Breast epithelium (tissue), 4 donors: ENCODE measurements at places on chromosomes 2 and 18.

DNA sequence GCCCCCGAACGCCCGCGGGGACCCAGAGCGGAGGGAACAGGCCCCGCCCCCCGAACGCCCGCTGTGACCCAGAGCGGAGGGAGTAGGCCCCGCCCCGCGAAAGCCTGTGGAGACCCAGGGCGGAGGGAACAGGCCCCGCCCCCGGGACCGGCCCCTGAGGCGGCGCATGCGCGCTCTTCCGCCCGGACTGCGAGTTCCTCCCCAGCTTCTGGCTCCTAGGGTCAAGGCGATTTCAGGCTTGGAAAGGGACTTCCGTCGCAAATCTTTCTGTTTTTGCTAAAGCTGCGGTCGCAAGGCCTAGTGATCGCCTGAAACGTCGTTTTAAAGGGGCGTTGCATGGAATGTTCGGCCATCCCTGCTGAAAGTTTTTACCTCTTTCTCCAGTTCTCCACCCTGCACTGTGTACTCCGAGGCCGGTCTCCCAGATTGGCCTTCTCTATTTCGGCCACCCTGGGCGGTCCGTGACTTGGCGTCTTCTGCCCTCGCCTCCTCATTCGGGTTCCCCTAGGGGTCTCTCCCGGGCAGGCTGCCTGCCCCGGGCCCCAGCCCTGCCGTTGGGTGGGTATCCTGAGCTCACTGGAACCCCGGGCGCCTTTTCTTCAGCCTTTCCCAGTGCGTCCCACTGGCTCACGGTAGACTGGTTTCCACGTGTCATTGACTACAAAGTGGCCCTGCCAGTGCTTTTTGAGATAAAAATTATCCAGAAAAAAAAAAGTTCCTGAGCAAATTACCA lies 372 bp upstream of the WDSUB1 start:
- peak; percentile 98 for DNase-seq
- H3K27me3 ChIP-seq, result no peaks in the 10 kb centered on the region
- no peaks in the 10 kb centered on the region for H3K36me3 ChIP-seq
- H3K27ac ChIP-seq, result peak overlapping the region; percentile 95
- peak overlapping the region; percentile 81 for H3K4me3 ChIP-seq

DNA sequence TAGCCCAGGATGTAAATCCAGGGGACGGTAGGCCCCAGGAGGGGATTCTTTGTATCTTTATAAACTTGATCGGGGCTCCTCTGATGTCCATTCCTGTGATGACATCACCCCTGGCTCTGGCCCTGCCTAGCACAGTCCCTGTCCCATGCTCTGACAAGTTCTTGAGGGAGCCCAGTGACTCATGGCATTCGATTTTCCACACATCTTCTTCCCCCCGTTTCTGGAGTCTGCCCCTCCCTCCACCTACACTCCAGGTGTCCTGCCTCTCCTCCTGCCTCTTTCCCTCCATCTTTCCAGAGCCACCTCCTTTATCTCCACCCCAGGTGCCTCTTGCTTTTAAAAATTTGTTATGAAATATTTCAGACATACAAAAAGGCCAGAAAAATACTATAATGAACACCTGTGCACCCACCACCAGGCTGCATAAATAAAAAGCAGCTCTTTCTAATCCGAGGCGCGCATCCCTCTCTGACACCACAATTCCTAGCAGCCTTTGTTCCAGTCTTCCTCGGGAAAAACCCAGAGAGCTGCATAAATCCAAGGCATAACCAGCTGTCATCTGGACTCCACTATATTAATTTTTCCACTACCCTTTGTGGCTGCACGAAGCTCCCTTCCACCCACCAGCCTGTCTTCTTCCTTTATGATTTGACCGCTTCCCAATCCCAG lies 207.7 kb downstream of the ZBTB7C start:
- no peaks in the 10 kb centered on the region for H3K27me3 ChIP-seq
- no peaks in the 10 kb centered on the region for H3K4me1 ChIP-seq
- H3K27ac ChIP-seq, result no peak overlapping the region

- H3K27me3 ChIP-seq, result no peaks in the 10 kb centered on the region
- no peaks in the 10 kb centered on the region for H3K4me1 ChIP-seq
- no peak overlapping the region for H3K4me3 ChIP-seq
- no peak overlapping the region for H3K27ac ChIP-seq
- no peak for DNase-seq
- H3K36me3 ChIP-seq, result no peaks in the 10 kb centered on the region
These were observed 10.7 kb upstream of the IAH1 start for GRCh38 chr2:9463698-9464034.

GRCh38 chr2:125696560-125696959 lies 959.4 kb upstream of the GYPC start:
- no peak overlapping the region for H3K4me3 ChIP-seq
- H3K27me3 ChIP-seq, result no peaks in the 10 kb centered on the region
- H3K36me3 ChIP-seq, result no peaks in the 10 kb centered on the region
- peak; percentile 59 for DNase-seq
- no peaks in the 10 kb centered on the region for H3K4me1 ChIP-seq

DNA sequence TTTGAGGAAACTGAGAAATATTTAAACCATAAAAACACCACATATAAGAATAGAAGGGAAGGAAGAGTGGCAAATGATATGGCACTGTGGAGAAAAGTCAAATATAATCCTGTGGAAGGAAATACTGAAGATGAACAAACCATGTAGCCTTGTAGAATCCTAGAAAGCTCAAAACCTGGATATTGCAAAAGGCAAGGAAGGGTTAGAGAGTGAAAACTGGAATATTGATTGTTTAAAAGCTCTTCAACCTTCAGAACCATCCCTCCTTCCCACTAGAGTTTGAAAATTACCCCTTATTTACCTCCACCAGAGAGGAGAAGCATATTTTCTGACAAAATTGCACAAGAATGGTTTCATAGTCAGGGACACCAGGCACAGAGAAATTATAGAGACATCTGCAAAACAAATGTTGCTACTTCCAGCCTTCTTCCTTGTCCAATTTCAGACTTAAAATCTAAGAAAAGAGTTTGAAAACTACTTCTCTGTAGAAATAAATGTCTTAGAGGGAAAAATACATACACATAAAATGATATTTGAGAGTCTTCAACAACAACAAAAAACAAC lies 48.0 kb downstream of the ANTXR1 start:
- no peak for DNase-seq
- no peaks in the 10 kb centered on the region for H3K4me1 ChIP-seq
- no peaks in the 10 kb centered on the region for H3K27me3 ChIP-seq
- H3K36me3 ChIP-seq, result no peaks in the 10 kb centered on the region

DNA sequence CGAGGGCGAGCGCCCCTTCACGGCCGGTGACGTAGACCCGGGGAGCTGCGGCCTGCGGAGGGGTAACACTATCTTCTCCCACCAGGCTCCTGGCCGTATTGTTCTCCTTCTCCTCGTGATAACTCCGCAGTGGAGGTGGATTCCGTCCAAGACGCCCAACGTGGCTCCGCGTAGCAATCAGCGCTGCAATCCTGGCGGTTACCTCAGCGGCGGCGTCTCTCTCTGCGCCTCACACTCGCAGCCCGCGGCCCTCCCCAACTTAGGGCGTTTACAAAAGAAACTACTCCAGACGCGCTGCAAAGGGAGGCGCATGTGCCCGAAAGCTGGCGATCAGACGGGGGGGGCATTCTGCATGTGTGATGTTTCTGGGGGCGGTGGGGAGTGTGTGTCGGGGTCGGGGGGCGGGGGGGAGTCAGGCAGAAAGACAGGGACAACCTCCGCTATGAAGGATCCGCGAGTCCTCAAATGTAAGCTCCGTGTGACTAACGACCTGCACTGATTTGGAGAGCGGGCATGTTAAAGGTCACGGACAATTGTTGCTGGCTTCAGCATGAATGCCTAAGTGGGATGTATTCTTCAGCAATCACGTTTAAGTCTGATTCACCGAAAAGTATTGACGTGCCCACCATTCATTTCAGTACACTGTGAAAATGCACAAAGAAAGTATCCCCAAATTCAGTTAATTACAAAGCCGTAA lies 1.3 kb upstream of the ZNF516 start:
- peak overlapping the region; percentile 72 for H3K4me3 ChIP-seq
- no peaks in the 10 kb centered on the region for H3K4me1 ChIP-seq
- DNase-seq, result no peak
- no peaks in the 10 kb centered on the region for H3K27me3 ChIP-seq

- no peak overlapping the region for H3K4me3 ChIP-seq
- DNase-seq, result no peak
- H3K4me1 ChIP-seq, result no peaks in the 10 kb centered on the region
- H3K27ac ChIP-seq, result no peak overlapping the region
- H3K36me3 ChIP-seq, result no peaks in the 10 kb centered on the region
These were observed 2.6 kb downstream of the NLRC4 start for GRCh38 chr2:32262105-32262504.
